ENCODE measurements at places on chromosomes 6 and 20.

GRCh38 chr20:63037669-63038268 lies 31.0 kb upstream of the BHLHE23 start:
- DNase-seq, result no peak

GRCh38 chr6:170094686-170095272 lies 196.1 kb downstream of the DLL1 start:
- no peak for DNase-seq

DNA sequence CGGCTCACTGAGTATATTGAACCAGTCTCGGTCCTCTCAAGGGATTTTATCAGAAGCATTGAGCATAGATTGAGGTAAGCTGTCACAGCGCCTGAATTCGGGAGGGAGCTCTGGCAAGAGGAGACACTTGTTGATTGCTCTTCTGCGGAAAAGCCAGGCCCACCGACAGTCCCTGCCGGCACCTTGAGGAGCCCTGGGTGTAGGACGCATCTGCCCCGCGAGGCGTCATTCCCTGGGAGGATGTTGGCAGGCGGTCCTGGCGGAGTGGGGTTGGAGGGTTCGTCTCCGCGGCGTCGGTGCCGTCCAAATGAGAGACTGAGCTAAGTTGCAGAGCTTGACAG lies 843 bp downstream of the FBXO9 start:
- peak; percentile 52 for DNase-seq

GRCh38 chr6:167839343-167839742 lies 12.6 kb downstream of the AFDN start:
- DNase-seq, result no peak

- peak; percentile 59 for DNase-seq
Observed at GRCh38 chr6:75611702-75612375, 10.2 kb downstream of the SENP6 start.

- no peak for DNase-seq
Observed at GRCh38 chr6:38654263-38654662, 14.5 kb upstream of the BTBD9 start.

- DNase-seq, result no peak
Observed at GRCh38 chr6:96532399-96532798, 10.8 kb downstream of the UFL1 start.

DNA sequence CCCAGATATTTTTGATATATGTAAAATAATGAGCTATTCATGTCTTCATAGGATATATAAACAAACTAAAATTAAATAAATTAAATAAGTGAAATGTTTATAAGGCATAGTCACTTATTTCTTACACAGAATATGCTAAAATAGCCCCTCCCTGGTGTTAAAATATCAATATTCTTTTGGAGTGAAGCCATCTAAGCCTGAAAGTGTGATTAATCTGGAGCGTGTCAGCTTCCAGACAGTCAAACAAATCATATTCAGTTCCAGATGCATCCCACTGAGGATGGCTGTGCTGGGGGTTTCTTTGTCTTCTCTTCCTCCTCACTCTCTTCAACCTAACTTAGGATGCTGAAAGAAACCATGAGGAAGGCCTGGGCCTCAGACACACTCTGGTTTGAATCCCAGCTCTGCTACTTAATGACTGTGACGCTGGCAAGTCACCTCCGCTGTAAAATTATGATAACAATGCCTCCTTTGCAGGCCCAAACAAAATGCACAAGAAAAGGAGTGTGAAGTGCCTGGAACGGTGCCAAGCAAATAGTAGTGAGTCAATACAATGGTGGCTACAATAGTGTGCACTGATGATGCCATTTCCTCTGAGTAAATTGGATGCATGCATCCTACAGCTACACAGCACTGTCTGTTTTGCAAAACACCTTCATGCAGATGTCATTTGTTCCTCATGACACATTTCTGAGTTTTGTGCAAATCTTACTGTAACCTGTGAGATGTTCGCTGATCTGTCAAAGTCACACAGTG lies 161.4 kb downstream of the FOXC1 start:
- DNase-seq, result peak; percentile 29

DNA sequence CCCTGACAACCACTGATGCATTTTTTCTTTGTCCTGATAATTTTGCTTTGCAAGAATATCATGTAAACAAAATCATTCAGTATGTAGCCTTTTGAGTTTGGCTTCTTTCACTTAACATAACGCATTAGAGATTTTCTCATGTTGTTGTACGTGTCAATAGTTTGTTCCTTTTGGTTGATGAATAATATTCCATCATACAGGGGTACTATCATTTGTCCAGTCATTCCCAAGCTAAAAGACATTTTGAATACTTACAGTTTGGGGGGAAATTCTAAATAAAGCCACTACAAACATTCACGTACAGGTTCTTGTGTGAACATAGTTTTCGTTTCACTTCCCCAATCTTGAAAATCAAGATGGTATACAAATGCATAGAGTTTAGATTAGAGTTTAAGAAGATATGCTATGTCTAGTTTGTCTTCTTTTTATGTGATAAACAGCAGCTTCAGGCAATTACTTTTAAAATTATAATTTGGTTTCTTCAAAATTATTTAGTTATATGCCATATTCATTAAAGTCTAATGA lies 5.2 kb downstream of the HAO1 start:
- DNase-seq, result no peak

GRCh38 chr20:1696521-1697209 lies 39.1 kb upstream of the SIRPG start:
- no peak for DNase-seq

DNA sequence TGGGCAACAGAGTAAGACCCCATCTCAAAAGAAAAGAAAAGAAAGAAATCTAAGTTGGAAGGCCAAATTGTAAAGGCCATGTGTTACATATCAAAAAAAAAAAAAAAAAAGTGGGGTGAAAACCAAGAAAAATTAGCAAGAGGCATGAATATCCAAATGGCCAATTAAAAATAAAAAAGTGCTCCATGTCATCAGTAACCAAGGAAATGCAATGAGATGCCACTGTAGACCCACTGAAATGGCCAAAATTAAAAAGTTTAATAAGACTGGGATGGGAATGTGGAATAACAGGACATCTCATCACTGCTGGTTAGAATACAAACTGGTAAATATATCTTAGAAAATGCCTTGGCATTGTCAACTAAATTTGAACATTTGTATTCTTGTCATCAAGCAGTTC lies 30.1 kb upstream of the BCLAF1 start:
- no peak for DNase-seq

GRCh38 chr6:158372574-158372973 lies 60.3 kb downstream of the TULP4 start:
- no peak for DNase-seq

GRCh38 chr6:140036196-140036595 lies 661.7 kb upstream of the CITED2 start:
- DNase-seq, result no peak

- DNase-seq, result no peak
Observed at GRCh38 chr20:23265226-23265625, 85.4 kb upstream of the NXT1 start.

DNA sequence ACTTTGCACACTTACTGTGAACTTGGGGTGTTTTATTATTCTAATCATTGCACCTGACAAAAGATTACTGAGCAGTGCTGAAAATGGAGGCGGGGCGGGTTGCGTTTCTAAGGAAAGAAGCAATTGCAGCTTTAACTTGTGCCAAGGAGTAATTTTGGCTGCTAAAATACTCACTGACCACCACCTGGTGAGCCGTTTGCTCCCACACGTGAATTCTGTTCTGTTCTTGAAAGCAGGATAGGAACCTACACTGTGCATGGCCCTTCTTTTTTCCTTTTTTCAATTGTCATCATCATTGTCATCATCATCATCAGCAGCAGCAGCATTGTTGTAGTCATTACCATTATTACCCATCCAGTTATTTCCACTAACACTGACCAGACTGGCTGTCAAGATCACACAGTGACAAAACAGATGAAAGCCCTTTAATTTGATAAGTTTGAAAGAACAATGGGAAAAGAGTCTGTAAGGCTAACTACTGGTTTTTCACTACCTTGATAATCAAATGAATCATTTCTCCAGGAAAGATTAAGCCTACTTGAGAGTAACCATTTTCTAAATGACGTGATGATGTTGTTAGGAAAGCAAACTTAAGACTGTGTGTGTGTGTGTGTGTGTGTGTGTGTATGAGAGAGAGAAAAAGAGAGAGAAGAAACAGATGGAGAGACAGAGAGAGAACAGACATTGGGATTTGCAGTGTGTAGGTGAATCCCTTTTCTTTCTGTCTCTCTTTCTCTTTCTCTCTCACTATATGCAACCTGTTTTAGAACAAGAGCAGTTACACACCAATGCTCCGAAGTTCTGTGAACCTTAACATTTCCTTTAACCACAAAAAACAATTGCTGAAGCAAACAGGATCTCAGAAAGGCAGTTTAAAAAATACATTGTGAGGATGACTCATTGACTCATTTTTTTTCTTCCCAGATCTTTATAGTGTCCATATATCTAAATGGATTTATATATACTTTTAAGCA lies 3.8 kb downstream of the RIPOR2 start:
- DNase-seq, result no peak

GRCh38 chr20:49657118-49657901 lies 56.4 kb downstream of the B4GALT5 start:
- DNase-seq, result no peak

DNA sequence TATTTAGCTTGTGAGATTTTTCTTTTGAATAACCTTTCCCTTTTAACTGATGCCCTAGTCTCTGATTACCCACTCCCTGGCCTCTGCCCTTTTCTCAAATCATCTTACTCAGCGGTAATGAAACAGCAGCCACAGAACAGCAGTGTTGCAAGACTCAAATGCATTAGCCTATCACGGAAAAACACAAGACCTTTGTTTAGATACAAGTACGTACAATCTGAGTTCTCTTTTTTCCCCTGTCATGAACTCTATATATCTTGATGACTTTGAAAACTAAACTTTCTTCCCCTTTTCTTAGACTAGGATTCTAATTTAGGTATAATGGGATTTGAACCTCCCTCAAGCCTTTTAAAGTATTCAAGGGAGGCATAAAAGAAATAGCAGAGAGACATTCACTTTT lies 1034.9 kb downstream of the EYS start:
- no peak for DNase-seq

DNA sequence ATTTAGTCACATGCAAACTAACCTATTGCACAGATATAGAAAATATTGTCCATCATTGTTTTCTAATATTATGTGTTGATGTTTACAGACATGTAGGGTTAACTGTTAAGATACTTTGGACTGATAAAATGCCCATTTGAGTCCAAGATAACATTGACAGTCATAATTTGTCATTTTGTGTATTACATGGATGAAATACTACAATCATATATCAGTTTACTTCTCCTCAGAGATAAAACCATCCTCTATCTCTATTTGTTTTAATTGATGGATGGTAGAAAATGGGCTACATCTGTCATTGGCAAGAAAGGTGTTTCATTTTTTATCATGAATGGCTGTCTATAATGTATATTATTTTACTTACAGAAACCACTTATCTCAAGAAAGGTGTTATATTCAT lies 6.2 kb downstream of the EPHA7 start:
- no peak for DNase-seq

DNA sequence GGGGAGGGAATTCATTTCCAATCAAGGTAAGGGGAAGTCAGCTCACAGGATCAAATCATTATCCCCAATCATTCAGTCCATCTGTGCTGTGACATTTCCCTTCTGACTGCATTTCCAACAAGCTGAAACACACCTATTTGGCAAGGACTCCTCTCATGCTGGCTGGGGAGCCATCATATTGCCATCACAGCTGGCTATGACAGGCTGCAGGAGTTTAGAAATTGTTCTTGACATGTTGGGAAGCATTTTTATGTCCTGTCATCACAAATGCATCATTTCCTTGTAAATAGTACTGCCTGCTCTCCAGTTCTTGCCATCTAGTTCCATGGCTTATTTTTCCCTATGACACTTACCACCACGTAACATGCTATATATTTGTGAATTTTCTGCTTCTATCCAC lies 113.9 kb upstream of the TMEM170B start:
- DNase-seq, result no peak

DNA sequence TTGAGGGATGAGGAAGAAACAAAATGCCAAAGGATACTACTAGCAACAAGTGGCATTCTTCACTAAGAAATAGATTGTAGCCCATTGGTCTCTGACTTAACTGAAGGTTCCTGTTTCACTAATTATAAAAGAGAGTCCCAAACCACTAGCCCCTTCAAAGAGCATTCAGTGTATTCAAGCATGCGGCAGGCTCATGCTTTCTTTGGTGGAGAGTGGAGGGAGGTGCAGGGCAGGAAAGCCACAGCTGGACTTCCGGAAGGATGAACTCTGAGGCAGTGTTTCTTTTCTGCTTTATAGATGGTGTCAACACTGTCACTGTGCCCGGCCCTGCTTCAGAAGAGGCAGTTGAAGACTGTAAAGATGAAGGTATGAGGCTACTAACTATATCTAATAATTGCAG lies 636.1 kb downstream of the KIF16B start:
- no peak for DNase-seq

DNA sequence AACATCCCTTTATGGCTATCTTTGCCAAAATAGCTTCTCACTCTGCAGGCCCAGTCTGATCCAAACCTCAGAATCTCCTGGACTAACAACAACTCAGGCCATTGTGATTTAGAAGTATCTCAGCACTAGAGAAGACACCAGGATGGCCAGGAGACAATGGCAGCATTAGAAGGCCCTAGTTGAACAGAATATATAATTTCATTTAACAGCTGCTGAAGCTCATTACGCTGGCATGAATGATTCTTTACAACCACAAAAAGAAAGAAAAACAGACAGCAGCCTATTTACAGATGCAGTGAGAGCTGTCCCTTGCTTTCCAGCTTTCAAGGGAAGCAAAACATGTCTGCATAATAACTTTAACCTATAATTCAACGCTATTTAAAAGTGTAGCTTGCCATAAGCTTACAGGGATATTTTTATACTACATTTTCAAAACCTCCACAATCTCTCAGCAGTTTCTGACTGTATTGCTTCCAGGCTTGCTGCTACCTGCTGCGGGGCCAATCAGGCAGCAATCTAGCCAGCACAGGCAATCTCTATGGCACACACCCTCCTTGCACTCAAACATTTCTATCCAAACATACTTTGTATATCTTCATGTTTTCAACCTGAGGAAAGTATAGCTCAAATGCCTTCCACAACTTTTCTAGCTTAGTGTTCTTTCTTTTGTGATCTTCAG lies 107.3 kb downstream of the OGFRL1 start:
- DNase-seq, result no peak

DNA sequence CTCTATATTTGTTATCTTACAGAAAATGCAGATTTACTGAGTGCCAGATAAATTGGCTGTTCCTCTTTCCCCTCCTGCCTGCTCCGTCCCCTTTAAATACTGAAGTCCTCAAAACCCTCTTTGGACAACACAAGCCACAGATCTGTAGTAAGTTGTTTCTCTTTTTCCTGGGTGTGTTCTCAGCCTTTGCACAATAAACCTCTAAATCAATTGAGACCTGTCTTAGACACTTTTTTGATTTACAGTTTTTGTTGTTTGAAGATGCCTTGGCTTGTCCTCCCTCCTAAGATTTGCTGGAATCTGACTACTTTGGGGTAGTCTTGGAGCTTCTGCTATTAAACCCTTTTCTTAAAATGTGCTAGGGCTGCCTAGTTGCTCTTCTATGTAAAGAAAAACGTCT lies 60.9 kb upstream of the EIF2S2 start:
- no peak for DNase-seq

DNA sequence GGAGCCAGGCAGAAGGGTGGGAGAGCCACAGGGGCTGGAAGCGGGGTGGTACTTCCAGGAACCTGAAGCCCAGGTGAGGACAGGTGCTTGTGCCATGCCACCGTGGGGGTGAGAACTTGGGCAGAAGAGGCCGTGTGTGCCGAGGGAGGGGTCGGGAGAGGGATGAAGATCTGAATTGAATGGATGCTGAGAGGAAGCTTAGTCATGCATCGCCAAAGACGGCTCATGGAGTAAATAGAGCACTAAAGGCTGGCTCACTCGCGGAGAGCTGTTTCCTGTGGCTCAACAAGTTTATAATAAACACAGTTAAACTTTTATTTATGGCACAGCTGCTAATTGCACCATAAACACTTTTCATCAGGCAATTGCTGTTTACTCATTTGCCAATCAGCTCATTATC lies 21.7 kb upstream of the MYT1 start:
- no peak for DNase-seq
